Urothelium cell line (cell line): ENCODE measurements at places on chromosomes 11 and 22.
A peak's percentile ranks its signal among the peaks of the same experiment; 100 is the strongest.

- DNase-seq = no peak
Measured at GRCh38 chr11:130726234-130727037, 189.8 kb downstream of the SNX19 start.

GRCh38 chr11:9489080-9489765 lies 28.4 kb downstream of the ZNF143 start:
- DNase-seq = no peak

DNA sequence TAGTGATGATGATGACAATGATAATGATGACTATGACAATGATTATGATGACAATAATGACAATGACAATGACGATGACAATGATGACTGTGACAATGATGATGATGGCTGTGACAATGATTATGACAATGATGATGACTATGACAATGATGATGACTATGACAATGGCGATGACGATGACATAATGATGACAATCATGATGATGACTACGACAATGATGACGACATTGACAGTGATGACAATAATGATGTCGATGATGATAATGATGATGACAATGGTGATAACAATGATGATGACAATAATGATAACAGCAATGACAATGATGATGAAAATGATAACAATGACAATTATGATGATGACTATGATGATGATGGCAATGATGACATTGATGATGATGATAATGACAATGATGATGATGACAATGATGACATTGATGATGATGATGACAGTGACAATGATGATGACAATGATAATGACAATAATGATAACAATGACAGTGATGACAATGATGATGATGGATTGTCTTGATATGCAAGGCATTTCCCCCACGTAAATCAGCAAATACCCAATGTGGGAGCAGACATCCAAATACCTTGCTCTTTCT lies 37.7 kb downstream of the DHCR7 start:
- no peak for DNase-seq

GRCh38 chr22:19972652-19973550 lies 31.3 kb upstream of the TXNRD2 start:
- no peak for DNase-seq

GRCh38 chr11:17747131-17747955 lies 12.8 kb downstream of the KCNC1 start:
- DNase-seq = peak; percentile 80

- no peak for DNase-seq
Measured at GRCh38 chr11:128511712-128512111, 75.6 kb downstream of the ETS1 start.

DNA sequence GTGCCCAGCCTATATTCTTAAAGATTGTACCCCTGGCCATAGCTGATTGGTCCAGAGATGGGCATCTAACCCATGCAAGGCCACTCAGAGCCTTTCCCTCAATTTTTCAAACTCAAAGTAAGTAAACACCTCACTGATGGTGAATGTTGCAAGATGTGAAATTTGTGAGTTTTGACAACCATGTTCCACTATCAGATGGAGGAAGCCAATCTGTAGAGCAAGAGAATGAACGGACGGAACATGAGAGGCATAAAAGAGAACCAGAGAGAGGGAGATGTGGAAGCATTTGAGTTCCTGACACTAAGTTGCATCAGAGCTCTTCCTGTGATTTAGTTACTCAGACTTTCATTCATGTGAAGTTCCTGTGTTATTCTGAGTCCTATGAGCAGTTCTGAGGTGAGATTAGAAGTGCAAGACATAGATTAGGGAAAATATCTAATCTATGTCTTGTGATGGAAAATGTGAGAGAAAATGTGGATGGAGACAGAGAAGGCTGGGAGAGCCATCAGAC lies 73.3 kb downstream of the PRSS23 start:
- no peak for DNase-seq

- no peak for DNase-seq
Measured at GRCh38 chr11:129999407-129999806, 3.2 kb downstream of the PRDM10 start.

- no peak for DNase-seq
Measured at GRCh38 chr11:121321614-121322243, 29.2 kb downstream of the SC5D start.

DNA sequence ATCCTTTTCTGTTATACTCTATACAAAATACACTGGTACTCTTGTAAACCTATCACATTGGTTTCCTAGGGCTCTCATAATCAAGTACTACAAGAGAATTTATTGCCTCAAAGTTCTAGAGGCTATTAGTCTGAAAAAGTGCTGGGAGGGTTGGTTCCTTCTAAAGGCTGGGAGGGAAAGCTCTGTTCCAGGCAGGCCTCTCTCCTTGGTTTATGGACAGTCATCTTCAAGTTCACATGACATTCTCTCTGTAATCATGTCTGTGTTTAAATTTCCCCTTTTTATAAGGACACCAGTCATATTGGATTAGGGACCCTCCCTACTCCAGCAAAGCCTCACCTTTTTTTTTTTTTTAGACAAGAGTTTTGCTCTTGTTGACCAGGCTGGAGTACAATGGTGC lies 9.1 kb downstream of the SLC36A4 start:
- no peak for DNase-seq

DNA sequence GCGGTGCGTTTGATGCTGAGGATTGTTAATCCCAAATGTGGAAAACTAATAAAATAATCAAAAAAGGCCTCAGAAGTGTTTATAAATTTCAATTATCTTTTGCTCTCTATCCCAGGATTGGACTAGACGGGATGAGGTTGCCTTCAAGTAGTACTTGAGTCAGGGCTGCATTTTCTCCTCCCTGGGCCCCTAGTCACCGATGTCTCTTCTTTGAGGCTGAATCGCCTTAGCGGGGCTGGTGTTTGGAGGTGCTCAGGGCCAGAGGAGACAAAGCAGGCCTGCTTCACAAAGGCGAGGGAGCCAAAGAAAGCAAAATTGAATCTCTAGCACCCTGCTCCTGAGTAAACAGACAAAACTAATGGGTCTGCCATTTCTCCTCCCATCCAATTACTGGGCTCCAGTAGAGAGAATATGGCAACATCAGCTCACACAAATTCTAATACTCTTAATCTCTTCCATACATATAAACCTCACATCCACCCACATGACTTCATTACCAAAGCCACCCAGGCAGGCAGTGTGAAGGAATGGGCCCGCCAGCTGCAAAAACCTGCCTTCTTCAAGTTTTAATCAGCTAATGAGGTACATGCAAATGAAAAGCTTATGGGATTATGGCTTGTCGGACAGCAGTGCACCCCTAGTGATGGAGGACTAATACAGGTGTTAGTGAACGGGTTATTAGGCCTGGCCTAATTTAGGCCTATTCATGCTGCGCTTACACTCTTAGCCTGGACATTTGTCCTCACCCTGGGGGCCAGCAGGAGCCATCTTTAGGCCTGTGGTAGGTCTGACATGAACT lies 52.7 kb upstream of the HTATIP2 start:
- DNase-seq = no peak

- no peak for DNase-seq
Measured at GRCh38 chr22:35327690-35328471, 28.2 kb downstream of the TOM1 start.

- peak; percentile 86 for DNase-seq
Measured at GRCh38 chr11:72676861-72677341, 2.7 kb upstream of the PDE2A start.

DNA sequence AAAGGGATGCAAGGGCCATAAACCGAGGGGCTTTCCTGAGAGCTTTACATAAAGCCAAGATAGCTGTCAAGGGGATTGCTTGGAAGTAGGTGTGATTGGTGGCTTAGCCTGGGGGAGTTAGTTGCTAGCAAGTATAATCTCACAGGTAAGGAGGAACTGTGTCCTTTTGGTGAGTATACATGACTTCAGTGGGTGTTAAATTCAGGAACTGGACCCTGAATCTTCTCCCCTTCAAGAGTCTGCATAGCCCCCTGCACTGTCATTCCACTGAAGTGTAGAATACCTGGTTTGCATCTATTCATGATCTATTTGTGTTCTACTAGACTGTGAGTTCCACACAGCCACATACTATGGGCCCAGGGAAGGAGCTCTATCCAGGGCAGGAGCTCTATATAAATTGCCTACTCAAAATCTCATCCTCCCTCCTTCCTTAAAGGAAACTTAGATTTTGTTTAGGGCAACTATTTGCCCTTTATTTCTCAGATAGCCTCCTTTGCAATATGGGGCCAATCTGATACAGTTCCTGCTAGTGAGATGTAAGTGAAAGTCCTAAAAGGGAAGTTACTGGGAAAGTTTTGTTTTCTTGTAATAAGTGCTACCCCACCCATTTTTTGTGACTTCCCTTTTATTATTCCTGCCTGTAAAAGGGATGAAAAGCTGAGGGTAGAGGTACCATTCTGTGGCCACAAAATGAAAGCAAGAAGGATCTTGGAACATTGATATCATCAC lies 120.5 kb downstream of the PGR start:
- no peak for DNase-seq

DNA sequence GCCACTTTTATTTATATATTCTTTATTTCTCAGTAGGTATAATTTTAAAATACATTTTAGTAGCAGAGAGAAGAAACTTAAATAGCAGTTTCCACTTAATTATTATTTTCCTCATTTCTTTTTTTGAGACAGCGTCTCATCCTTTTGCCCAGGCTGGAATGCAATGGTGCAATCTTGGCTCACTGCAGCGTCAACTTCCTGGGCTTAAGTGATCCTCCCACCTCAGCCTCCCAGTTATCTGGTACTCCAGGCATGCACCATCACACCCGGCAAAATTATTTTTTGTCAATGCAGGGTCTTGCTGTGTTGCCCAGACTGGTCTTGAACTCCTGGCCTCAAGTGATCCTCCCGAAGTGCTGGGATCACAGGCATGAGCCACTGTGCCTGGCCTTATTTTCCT lies 38.3 kb downstream of the ATG13 start:
- no peak for DNase-seq

DNA sequence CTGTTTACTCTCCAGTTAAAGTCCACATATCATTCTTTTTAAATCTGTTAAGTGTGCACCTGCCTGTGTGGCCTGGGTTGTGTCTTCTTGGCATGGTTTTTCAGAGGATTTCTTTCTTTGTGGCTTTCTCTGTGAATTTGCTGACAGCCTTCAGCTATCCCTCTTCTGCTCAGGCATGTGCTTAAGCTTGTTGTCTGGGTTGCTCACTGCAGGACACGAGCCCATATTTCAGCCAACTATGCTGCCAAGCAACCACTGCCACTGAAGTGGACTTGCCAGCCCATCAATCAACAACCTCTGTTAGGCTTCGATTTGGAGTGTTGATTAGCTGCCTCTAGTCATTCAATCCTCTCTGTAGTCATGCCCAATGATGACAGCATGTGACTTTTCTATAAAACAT lies 18.4 kb downstream of the OR51I2 start:
- no peak for DNase-seq

- no peak for DNase-seq
Measured at GRCh38 chr11:34030382-34030781, 21.1 kb upstream of the CAPRIN1 start.

DNA sequence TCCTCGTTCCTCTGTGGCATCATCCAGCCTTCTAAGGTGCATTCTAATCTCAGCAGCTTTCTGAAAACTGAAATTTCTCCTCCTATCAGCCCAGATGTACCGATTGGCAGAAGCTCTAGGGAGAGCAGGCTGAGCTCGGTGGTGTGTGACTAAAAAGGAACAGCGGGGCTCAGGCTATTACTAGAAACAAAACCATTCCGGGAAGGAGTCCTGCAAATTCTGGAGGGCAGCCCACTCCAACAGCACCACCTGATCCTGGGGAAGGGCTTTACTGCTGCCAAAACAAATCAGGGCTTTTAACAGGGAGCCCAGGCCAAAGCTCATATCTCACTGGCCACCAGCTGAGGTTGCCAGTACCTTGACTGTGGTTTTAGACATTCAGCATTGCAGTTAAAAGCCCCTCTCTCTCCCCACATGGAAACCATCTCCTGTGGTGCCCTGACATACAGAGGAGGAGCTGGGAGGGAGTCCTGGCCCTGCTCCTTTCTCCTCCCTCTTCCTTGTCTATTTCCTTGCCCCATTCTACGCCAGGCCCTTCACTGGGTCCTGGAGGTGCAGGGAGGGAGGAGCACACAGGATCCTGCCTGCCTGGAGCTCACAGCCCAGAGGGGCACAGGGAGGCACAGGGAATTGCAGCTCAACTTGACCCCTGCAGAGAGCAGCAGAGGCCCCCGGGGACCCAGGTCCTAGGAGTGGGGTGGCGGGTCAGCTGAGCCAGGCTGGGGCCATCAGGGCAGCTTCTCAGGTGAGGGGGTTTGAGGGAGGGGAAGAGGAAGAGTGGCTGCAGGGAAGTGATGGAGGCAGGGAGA lies 889 bp downstream of the PLAAT4 start:
- DNase-seq = no peak

DNA sequence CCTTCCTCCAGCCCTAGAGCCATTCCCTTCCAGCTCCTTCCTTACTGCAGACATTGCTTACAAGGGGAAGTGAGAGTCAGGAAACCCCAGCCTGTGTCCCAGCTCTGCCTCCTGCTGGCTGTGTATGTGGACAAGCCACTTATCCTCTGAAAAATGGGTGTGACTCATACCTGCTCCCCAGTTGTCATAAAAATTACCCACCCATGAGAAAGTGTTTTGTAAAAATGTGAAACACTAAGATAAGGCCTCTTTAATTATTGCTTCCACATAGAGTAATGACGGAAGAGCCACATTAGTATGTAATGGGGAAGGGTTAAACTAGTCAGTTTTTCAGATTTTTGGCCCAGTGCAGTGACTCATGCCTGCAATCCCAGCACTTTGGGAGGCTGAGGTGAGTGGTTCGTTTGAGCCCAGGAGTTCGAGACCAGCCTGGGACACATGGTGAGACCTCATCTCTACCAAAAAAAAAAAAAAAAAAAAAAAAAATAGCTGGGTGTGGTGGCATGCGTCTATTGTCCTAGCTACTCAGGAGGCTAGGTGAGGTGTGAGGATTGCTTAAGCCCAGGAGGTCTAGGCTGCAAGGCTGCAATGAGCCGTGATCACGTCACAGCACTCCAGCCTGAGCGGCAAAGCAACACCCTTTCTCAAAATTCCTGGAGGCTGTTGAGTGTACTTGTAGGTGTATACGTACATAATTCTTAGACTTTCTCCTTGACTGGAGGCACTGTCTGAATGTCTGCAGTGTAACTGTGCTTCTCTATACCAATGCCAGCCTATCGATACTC lies 84.9 kb downstream of the CTTN start:
- peak; percentile 19 for DNase-seq

GRCh38 chr11:111045407-111045803 lies 200.1 kb upstream of the POU2AF2 start:
- no peak for DNase-seq

DNA sequence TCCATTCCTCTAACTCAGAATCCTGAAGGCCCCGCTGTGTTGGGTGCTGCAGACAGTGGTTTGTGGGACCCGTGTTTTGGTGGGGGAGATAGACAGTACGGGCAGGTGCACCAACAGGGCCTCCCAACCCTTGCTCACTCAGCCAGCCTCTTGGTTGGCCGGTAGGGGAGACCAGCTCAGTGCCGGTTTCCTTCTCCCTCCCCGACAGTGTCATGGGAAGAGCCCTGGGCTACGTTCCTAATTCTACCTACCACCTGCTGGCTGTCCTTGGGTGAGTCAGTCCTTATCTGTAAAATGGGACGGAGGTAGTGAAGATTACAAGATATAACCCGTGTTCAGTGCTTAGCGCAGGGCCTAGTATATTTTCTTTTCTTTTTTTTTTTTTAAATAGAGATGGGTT lies 5.9 kb downstream of the TMEM134 start:
- DNase-seq = no peak

- DNase-seq = no peak
Measured at GRCh38 chr11:12070446-12071267, 39.7 kb upstream of the MICAL2 start.
